ENCODE measurements at places on chromosomes 1 and 21. TPM values are rescaled to one million over a fixed set of nuclear protein-coding genes. Genes with fewer than 3 reads are reported as not detected.

Gene BGLAP
- not detected for total RNA-seq

Gene AK2
- 191 TPM for total RNA-seq

Gene MSH4
- 0.13 TPM for total RNA-seq

Gene CD5L
- not detected for total RNA-seq

Gene BEST4
- total RNA-seq = 0.12 TPM

Gene DCST1
- total RNA-seq = not detected

Gene FCRL6
- not detected for total RNA-seq

Gene SEC16B
- 1.9 TPM for total RNA-seq

Gene MANEAL
- total RNA-seq = 11.1 TPM

All from HFFc6 (cell line).